ENCODE measurements at places on chromosomes 16 and 17.

GRCh38 chr16:50011707-50012106 lies 13.3 kb upstream of the CNEP1R1 start:
- no peak for DNase-seq

DNA sequence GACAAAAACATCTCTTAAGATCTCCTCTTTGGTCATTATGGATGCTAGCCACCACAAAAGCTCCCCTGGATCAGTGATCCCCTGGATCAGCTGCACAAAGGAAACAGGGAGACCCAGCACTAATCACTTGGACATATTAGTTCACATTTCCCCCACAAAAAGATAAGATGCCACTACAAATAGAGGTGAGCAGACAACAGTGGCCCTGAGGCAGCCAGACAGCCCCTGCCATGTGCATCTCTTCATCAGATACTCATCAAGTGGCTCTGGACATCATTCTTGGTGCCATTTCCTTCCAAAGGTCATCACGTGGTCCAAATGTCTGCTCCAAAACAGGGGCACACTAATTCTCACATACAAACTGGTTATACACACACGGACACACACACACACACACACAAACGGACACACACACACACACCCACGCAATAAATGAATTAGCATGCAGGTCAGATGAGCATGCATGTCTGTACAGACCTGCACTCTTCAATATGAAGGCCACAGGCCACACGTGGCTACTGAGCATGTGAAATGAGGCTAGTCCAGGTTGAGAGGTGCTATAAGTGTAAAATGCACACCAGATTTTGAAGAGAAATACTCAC lies 4.1 kb downstream of the USP36 start:
- no peak for DNase-seq

GRCh38 chr17:80023481-80024205 lies 12.0 kb downstream of the TBC1D16 start:
- DNase-seq = no peak

- DNase-seq = no peak
These were observed 5.2 kb upstream of the EIF1 start for GRCh38 chr17:41683441-41684007.

DNA sequence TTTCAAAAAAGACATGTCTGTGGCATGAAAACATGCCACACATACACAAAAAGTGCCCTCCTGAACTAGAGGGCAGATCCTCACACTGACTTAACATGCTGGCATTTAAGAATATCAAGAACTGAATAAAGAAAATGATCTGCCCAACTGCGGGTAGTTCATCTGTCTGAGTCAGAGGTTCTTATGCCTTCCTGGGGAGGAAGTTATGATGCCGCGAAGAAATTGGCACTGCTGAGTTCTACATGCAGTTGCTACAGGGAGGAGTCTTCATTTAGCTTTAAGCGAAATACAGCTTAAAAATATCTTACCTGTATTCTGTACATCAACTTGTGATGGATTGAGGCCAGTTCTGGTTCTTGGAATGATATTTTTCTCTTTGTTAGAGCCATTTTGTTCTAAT lies 6.3 kb downstream of the ALDH3A2 start:
- no peak for DNase-seq

GRCh38 chr16:66886914-66887313 lies 6.6 kb downstream of the PDP2 start:
- DNase-seq = no peak

GRCh38 chr16:78126662-78127061 lies 27.2 kb downstream of the WWOX start:
- no peak for DNase-seq

GRCh38 chr16:15653227-15653626 lies 3.2 kb downstream of the NDE1 start:
- no peak for DNase-seq

DNA sequence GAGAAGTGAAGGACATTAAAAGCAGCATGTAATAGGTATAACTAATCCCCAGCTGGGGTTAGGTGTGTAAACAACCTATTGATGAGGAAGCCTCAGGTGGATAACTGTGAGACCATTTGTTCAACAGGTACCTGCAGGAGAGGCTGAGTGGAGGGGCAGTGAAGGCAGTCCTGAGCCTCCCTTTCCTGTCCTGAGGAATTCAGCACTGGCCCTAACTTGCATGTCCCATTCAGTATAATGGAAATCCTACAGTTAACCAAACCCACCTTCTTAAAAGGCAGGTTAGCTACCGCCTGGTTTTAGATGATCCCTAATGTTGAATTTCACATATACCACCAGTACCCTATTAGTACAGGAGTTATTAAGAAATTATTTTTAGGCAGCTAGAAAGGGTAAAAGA lies 225.9 kb upstream of the GOT2 start:
- no peak for DNase-seq

- no peak for DNase-seq
These were observed 66.4 kb downstream of the MYH10 start for GRCh38 chr17:8563981-8564602.

- DNase-seq = no peak
These were observed 118.3 kb upstream of the FOXF1 start for GRCh38 chr16:86391984-86392383.

DNA sequence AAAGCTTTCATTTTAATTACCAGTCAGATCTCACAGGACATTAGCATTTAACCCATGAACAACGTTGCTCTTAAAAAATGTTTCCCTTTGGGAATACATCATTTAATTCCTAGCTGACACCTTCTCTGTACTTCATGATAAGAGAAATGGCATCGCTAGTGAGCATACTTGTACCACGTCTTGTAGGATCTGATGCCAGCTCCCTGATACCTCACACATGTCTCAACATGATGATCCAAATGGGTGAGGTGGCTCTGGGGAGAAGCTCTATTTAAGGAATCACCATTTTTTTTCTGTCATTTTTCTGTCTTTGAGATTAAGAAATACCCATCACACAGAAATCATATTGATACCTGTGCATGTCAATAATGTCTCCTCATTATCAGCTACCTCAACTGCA lies 772.1 kb upstream of the CA10 start:
- no peak for DNase-seq

GRCh38 chr17:55762086-55762858 lies 11.4 kb downstream of the PCTP start:
- no peak for DNase-seq

- DNase-seq = no peak
These were observed 4.0 kb downstream of the CES2 start for GRCh38 chr16:66939366-66939765.

DNA sequence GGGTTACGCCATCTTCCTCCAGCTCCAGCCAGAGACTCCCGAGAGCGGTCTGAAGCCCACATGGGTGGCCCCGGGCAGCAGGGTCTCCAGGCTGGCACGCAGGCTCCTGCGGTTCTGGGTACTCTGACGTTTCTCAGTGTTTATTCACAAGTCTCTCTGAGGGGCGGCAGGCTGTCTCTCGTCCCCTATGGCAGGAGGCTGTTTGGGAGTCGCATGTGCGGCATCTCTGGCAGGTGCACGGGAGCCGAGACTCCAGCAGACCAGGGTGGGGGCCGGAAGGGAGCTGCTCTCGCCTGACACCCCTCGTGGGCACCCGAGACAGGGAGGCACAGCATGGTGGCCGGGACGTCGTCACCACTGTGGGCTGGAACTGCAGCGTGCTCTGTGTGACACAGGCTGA lies 48.1 kb downstream of the ZNF778 start:
- no peak for DNase-seq

GRCh38 chr17:74165797-74166365 lies 37.6 kb upstream of the RPL38 start:
- no peak for DNase-seq

- DNase-seq = no peak
These were observed 15.1 kb downstream of the MAP3K14 start for GRCh38 chr17:45301674-45302073.

- no peak for DNase-seq
These were observed 42.7 kb downstream of the XPO6 start for GRCh38 chr16:28168991-28169554.

DNA sequence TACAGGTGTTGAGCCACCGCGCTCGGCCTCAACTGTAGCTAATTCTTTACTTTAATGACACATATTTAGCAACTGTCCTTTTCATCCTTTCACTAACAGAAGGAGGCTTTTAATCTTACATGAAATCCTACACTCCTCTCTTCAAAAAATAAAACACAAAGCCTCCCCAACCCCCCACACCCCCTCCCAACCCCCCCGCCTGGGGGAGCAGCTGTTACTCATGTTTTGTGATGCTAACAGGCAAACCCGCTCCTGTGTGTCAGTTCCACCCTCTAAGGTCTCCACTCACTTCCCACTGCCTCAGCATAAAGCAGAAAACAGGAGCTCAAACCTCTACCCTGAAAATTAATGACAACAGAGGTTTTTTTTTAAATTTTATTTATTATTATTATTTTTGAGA lies 55.4 kb upstream of the SLC25A19 start:
- DNase-seq = no peak

DNA sequence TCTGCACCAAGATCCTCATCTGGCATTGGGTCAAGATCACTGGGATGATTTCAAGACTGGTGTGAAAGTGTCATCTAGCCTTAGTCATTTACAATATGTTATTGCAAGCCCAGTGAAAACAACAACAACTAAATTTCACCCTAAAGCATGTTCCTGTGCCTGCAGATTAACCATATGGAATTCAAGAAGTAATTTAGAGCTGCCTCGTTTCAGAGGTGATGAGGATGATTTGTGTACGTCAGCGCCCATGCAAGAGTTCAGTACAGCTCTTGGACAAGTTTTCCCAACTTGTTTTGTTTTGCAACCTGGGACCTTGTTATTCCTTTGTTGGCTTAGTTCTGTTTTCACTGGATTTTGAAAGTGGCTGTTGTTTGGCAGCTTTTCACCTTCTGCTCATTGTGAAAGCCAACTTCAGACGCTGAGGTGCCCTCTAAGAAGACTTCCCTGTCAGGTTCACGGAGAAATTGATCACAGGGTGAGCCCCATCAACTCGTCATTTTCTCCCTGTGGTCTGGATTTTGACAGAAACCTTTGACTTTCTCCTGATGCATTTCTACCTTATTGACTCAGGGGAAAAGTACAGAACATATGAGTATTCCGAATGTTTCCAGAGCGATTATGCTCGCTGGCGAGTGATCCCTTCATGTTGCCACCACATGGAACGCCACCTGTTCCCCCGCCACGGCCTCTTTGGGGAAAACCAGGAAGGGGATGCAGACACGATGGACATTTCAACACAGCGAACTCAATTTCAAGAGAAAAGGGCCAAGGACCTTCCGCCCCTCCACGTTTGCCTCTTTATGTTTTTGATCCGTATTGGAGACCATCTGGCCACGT lies 85.6 kb downstream of the FOXL1 start:
- DNase-seq = no peak

GRCh38 chr17:16439811-16440351 lies 24.5 kb downstream of the TRPV2 start:
- DNase-seq = no peak

DNA sequence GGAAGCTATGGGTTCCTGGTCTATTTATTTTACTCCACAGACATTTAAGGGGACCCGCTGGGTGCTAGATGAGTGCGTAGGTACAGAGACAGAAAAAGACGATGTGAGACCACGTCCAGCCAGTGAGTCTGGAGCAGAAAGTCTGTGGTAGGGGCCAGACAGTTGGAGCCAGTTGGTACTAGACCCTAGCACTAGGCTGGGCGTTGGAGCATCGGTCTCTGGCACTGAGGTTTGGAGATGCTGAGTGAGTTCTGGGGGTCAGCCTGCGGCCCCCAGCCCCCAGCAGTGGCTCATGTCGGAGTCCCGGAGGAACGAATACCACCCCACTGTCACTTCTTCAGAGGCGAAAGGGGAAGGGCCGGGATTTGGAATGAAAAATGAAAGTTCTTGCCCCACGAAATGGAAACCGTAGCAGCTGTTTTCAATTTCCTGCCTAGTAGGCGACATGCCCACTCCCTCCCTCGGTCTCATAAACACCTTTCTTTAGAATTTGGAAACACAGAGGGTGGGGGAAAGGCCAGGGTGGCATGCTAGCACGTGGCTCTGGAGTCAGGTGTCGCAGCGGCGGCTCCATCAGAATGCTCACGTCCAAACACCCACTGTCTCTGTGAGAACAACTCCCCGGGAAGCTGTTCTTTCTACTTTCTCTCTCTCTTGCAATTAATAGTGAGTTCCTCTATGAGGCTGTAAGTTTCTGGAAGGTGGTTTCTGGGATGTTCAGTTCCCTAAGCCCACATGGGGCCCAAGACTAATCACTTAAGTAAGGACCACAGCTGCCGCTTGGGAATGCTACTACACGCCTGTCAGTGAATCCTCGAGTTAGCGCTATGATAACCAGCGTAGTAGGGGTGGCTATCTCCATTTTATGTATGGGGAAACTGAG lies 96.8 kb downstream of the IRF8 start:
- DNase-seq = no peak

DNA sequence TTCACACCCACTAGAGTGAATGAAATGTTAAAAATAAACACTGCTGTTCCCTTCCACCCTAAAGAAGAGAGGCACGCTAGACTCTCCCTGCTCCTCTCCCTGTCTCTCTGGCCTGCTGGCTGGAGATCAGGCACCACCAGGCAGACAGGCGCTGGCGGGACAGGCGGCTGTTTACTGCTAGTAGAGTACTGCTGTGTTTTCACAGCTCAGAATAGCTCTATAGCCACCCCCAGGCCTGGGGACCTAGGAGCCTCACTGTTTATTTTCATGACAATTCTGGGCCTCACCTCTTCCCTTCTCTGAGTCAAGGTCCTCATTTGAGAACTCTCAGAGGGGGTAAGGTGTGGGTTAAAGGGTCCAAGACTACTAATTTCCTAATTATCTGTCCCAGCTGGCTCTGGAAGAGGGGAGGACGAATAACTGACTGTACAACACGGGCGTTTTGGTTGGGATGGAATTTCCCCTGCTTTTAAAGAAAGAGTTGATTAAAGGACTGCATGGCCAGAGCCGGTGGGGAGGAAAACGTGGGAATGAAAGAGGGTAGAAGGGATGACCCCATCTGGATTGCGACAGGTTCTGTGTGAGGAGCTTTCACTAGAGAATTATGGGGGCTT lies 9.0 kb upstream of the G6PC1 start:
- DNase-seq = peak; percentile 4

DNA sequence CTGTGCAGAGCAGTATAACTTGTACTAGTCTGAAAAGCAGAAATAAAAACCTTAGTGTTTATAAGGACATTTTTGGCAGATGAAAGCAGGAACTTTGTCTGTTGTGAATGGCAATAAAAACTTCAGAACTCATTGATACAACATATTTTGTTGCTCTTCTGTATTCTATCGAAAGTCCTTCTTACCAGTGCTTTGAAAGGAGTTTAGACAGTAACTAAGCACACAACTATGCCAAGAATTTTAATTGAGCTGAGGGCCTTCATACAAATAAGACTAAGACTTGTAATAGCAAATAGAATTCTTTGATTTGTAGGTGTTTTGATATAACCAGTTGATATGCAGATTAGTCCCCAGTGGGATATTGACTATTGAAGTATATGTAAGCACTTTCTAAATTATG lies 308.4 kb downstream of the ZFHX3 start:
- no peak for DNase-seq

DNA sequence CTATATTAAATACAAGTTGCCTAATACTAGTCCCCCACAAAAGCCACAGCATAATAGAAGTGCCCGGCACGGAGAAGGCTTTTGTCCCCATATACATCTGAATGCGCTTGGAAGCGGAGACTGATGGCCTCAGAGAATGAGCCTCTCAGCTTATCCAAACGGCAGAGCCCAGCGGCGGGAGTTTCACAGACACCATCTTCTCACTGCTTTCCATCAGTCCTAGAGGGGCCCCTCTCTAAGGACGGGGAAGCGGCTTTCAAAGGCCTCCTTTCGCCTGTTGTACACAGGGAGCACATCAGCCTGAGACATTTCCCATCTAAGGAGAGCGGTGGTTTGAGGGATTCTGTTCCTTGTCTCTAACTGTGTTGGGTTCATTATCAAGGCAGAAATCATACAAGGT lies 16.9 kb downstream of the NXN start:
- DNase-seq = no peak

- DNase-seq = no peak
These were observed 82.6 kb upstream of the TOB1 start for GRCh38 chr17:50948711-50949110.

GRCh38 chr17:50596191-50597037 lies 35.9 kb downstream of the CACNA1G start:
- DNase-seq = no peak
